ENCODE measurements at places on chromosomes 3 and 15.

- DNase-seq = no peak
These were observed 12.9 kb downstream of the NEO1 start for GRCh38 chr15:73065114-73065513.

GRCh38 chr3:44954304-44954703, 21.7 kb downstream of the ZDHHC3 start:
- DNase-seq = no peak

GRCh38 chr3:133469140-133469731, 69.4 kb downstream of the BFSP2 start:
- DNase-seq = peak; percentile 85

DNA sequence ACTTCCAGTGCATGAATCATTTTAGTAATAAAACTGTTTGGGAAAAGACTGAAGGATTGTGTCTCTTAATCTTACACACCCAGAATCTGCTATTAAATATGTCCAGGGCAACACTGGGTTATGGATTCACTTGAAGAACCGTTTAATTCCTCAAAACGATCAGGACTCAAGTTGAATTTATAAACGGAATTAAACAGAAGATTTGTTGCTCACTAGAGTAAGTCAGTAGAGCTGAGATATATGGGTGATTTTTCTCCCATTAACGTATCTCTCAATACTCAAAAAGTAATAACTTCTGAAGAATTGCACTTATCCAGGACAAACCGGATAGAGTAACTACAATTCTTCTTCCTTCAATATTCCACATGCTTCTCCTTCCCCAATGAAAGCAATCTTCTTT, 41.1 kb upstream of the LIPC start:
- no peak for DNase-seq

DNA sequence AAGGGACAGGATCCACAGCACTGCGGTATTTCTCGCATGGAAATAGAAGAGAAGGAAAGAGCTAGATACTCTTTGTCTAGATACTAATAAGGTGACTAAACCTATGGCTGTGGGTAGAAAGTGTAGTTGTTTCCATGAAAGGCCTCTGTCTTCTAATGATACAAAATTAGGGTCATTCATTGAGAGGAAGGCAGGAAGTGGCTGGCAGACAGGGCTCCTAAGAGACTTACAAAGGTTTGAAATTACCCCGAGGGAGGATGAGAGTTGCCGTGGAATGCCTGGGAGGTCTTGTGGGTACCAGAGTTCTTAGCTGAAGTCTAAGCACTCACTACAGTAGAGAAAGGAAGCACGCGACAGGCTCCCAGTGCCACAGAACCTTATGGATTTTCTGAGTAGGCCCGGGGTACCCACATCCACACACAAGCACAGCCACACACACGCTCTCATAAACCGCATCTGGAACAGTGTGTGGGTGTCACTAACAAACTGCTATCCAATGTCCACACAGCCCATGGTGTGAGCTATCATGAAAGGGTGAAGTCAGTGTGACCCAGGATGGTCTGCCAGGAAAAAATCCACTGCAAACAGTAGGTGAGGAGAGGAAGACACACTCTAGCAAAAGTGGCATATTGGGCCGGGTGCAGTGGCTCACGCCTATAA, 221.4 kb downstream of the FAM43A start:
- no peak for DNase-seq

DNA sequence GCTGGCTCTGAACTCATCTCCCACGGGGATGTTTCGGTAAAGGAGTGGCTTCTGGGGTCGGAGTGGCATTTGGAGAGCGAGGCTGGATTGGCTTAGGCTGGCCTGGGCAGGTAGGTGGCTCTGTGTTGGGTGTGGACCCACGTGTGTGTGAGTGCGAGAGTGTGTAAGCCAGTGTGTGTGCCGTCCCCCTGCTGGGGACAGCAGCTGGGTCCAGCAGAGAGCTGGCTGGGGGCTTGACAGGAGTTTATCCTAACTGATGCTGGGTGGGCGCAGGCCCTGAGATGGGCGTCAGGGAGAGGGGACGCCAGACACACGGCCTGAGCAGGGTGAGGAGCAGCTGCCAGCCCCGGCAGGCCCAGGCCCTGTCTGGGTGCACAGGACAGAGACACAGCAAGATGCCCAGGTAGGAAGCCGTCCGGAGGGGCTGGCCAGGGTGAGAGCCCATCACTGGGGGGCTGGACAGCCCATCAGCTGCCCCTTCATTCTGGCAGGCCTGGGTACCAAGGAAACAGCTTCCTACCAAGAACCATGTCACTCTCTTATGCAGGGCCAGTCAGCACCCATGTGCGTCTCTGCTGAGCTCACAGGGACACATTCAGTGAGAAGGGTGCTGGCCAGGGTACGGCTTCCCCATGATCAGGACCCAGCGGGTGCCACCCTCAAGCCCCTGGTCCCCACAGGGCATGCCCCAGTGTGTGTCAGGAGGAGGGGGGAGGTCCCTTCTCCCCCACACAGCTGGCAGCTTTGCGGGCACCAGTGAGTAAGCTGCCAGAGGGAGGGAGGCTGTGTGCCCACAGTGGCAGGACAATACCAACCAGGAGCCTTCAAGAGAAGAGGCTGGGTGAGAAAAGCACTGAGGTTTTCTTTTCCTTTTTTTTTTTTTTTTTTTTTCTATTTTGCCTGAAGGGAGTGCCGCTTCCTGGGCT, 1.1 kb downstream of the PAK6 start:
- DNase-seq = no peak

GRCh38 chr3:96266395-96267190, 547.8 kb upstream of the EPHA6 start:
- peak; percentile 0 for DNase-seq

DNA sequence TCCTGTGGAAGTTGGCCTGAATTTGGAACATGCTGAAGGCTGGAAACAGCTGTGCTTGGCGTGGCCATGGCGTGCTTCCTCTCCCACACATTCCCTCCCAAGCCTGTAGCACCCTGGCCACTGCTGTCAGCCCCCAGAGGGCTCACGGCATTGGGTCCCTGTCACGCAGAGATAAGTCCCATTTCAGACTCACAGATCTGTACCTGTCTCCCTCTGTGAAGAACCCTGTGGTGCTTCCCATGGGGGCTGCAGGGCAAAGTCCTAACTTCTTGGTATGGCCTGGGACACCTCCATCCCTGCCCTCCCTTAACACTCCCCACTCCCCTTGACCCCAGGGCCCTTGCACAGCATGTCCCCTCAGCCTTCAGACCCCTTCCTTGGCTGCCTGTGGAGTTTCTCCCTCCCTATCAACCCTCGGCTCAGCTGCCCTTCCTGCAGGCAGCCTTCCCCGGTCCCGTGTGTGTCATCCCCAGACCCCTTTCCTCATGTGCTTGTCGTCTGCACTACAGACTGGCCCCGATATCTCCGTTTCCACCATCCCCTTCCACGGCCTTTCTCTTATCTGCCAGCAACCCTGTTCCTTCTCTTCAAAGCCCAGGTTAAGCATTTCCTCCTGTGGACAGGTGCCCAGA, 28.6 kb downstream of the ABTB1 start:
- no peak for DNase-seq

GRCh38 chr3:46272028-46272451, 29.8 kb downstream of the CCR3 start:
- DNase-seq = no peak

- no peak for DNase-seq
These were observed 9.8 kb downstream of the HOMER2 start for GRCh38 chr15:82942691-82943090.

DNA sequence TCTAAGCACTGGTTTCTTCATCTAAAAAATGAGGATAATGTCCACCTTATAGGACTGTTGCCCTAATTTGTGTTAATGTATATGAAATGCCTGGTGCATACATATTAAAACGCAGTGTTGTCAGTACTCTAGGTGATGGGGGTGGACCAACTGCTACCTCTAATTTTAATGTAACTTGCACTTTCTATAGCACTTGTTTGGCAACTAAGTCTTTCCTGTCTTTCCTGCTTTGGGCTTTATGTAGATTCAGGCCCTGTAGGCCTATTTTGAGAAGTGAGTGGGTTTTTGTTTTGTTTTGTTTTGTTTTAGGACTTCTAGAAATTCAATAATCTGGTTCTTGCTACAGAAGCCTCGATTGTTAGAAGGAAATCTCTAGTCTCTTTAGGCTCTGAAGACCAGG, 21.2 kb downstream of the SLC7A14 start:
- DNase-seq = no peak

GRCh38 chr15:74618841-74619596, 3.4 kb downstream of the CLK3 start:
- DNase-seq = no peak

DNA sequence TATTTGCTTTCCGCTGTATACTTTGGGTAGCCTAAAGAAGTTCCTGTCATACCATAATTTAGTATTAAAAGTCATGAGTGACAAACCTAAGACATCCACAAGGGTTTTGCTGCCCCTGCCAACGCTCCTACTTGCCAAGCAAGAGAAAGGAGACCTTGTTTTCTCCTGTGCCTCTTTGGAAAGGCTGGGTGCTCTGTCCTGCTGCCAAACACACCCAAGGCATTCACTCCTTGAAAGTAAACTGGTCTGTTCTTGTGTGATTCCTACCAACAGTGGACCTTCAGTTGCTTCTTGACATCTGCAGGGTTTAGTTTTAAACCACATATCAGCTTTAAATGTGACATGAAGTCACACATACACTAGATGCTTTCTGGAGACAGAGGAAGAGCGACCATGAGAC, 295.4 kb downstream of the SLC9A9 start:
- no peak for DNase-seq

DNA sequence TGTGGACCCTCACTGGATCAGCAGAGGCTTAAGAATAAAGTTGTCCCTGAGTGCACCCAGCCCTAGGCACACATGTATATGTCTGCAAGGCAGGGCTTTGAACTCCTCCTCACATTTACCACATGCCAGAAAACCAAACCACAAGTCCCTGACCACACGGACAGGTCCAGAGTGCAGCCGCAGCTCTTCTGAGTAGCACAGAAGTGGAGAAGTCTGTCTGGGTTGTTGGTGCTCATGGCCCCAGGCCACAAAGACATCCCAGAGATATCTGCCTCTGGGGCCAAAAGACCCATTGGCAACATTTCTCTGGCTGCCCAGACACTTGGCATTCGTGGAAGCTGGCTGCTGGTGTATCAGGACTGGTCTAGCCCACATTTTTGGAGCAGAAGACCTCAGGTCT, 17.4 kb downstream of the SUSD5 start:
- no peak for DNase-seq

DNA sequence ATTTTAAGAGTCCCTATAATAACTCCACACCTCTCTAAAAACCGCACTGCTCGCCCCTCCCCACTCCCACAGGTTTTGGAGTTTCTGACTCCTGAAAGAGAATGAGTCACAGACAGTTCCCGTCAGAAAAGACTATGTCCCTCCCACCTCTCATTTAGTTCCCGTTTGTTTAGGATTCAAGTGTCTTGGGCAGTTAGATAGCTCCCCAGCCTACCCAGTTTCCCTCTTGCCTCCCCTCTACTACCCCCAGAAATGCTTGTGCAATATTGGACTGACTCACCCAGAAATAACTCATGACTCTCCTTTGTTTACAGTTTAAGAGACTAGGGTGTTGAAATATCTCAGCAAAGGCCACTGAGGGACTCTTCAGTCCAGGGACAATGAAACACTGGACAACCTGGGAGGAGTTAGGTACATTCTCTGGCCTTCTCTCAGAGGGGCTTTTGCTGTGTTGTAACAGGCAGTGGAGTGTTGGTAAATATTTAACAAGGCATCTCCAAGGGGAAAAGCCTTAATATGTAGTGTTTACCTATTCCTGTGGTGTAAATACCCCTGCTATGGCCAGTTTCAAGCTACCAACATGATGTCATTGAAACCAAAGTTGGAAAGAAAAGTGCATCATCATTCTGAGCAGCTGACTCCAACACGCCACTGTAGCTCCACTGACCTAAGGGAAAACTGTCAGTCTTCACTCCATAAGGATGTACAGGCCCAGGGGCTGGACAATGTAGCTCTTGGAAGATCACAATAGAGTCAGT, 96.1 kb upstream of the CHD2 start:
- peak; percentile 100 for DNase-seq

DNA sequence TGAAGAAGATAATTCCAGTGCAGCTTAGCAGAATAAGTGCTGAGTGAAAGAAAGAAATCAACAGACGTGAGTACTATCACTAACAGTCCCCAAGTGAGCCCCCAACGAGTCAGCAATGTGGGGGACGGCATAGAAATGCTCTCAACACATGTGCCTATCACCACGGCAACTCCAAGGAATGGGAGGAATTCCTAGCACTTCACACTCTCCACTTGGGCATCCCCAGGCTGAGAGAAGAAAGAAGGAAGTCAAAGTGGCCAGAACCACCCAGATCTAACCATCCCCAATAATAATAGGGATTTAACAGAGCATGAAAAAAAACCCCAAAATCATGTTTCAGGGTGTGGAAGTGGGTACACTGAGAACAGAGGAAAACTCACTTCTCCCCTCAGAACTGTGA, 29.3 kb upstream of the CPNE4 start:
- DNase-seq = no peak

DNA sequence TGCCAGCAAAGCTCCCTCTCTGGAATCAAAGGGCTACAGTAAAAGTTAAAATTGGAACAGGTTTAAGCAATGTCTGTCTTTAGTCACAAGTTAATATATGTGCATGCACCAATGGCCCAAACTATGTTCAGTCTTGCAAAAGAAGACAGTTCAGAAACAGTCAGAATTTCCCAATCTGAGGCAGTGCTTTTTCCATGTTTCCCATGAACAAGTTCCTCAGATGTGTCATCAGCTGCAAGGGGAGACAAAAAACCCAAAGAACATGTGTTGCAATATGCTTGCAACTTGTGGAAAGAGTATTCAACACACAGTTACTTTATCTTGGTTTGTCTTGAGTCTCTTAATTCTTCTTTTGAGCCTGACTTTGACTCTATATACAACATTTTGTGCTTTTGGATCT, 148.4 kb downstream of the USP13 start:
- DNase-seq = peak; percentile 97

- DNase-seq = no peak
These were observed 9.4 kb downstream of the ESYT3 start for GRCh38 chr3:138443521-138444503.

GRCh38 chr3:148723631-148724030, 25.9 kb downstream of the AGTR1 start:
- DNase-seq = peak; percentile 83

DNA sequence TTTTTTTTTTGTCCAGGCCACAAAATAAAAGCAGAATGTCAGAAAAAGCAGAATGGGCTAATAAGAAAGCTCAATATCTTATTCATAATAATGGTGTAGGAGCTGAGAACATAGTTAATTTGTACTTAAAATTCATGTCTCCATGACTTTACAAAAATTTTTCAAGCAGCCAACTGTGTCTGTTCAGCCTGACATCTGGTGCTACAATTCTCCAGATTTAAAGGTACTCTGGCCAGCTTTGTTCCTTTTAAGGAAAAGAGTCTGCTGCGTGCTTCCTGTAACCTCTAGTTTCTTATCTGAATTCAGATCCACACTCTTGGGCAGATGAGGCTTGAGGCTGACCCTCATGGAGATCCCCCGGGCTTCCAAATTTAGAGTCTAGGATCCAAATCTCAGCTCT, 8.7 kb upstream of the RFX7 start:
- peak; percentile 35 for DNase-seq

DNA sequence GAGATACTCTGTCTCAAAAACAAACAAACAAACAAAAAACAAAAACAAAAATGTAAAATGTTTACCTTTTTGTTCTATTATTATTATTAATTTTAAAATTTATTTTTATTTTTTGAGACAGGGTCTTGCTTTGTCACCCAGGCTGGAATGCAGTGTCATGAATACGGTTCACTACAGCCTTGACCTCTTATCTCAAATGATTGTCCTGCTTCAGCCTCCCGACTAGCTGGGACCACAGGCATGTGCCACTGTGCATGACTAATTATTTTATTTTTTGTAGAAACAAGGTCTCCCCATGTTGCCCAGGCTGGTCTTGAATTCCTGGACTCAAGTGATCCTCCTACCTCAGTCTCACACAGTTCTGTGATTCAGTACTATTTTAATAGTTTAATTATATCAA, 5.7 kb upstream of the SLC25A26 start:
- DNase-seq = no peak
